ENCODE measurements at places on chromosomes 12 and 14.

DNA sequence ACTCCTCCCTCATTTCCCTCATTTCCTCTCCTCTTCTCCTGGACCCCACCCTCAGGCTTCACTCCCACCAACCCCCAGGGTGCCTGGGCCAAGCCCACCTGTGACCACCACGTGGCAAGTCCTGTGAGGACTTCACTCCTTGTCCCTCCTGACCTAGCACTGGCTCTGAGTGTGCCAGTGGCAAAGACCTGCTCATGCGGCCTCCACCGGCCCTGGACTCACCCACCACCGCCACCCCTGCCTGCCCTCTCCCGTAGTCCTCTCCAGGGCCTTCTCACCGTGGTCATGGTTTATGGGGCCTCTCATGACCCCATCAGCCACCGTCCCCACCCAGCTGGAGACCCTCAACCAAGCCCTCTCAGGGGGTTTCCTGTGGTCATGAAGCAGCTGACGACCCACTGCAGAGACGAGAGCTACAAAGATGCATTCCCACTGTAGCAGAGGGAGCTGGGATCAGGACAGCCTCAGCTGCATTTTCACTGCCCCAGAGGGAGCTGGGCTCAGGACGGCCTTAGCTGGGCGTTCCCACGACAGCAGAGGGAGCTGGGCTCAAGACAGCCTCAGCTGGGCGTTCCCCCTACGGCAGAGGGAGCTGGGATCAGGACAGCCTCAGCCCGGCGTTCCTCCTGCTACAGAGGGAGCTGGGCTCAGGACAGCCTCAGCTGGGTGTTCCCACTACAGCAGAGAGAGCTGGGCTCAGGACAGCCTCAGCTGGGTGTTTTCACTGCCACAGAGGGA is 3.2 kb upstream of the C14orf180 start:
- no peak for DNase-seq

DNA sequence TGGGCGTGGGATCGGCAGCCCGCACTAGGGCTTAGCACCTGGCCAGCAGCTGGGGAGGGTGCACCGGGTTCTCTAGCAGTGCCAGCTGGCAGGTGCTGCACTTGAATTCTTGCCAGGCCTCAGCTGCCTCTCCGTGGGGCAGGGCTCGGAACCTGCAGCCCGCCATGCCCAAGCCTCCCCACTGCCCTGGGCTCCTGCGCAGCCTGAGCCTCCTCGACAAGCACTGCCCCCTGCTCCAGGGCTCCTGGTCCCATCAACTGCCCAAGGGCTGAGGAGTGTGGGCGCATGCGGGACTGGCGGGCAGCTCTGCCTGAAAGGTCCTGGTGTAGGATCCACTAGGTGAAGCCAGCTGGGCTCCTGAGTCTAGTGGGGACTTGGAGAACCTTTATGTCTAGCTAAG is 30.6 kb upstream of the SDR39U1 start:
- no peak for DNase-seq

- no peak for DNase-seq
These were observed 51.1 kb downstream of the EFCAB11 start for GRCh38 chr14:89903340-89903952.

- DNase-seq, result no peak
These were observed 51.0 kb downstream of the WDHD1 start for GRCh38 chr14:54975856-54976255.
